ENCODE measurements at places on chromosomes 11 and 22. TPM values are rescaled to one million over a fixed set of nuclear protein-coding genes. Genes with fewer than 3 reads are reported as not detected.

- no peaks in the 10 kb centered on the region for H3K4me1 ChIP-seq
- no peak overlapping the region for H3K27ac ChIP-seq
- peaks cover 23% of the 10 kb centered on the region for H3K27me3 ChIP-seq
- no peak overlapping the region for H3K4me3 ChIP-seq
Measured at GRCh38 chr22:39917776-39918495, 17.1 kb downstream of the GRAP2 start.

DNA sequence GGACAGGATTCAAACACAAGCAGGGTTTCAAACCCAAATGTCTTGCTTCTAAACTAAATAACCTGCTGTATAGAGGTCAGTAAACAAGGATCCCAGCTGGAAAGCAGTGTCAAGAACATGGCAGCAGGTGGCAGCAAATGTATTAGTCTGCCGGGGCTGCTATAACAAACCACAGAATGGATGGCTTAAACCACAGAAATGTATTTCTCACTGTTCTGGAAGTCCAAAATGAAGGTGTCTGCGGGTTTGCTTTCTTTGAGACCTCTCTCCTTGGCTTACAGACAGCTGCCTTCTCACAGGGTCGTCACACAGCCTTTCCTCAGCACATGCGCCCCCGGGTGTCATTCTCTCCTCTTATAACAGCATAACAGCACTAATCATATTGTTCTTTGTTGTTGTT is 65.1 kb upstream of the LRRC55 start:
- H3K36me3 ChIP-seq: no peaks in the 10 kb centered on the region
- H3K27ac ChIP-seq: no peak overlapping the region
- no peak for DNase-seq
- H3K4me3 ChIP-seq: no peak overlapping the region
- H3K27me3 ChIP-seq: no peaks in the 10 kb centered on the region

GRCh38 chr11:113274713-113275582 is 39.4 kb upstream of the TTC12 start:
- H3K27me3 ChIP-seq: peaks cover 7% of the 10 kb centered on the region
- no peak for DNase-seq
- H3K27ac ChIP-seq: no peak overlapping the region
- peaks cover 4% of the 10 kb centered on the region for H3K4me1 ChIP-seq
- no peaks in the 10 kb centered on the region for H3K36me3 ChIP-seq

Gene TBX10
- not detected for total RNA-seq

Gene MUC2
- total RNA-seq: not detected

- peaks cover 1% of the 10 kb centered on the region for H3K36me3 ChIP-seq
- H3K27ac ChIP-seq: no peak overlapping the region
- DNase-seq: no peak
Measured at GRCh38 chr22:36756746-36757655, 18.9 kb downstream of the IFT27 start.

DNA sequence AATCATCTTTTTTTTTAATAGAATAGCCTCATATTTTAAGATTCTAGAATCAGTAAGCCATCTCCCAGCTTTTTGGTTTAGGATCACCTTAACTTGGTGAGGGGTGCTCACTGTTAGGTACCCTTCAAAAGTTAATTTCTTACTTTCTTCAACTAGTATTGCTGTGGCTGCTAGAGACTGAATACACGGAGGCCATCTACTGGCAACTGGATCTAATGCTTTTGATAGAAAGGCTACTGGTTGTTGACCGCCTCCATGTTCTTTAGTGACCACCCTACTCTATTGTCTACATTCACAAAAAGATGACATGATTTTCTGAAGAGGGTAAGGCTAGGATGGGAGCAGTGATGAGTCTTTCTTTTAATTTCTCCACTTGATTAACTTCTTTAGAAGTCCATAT is 16.7 kb upstream of the ALDH3B2 start:
- H3K27ac ChIP-seq: no peak overlapping the region
- peaks cover 3% of the 10 kb centered on the region for H3K27me3 ChIP-seq
- H3K4me1 ChIP-seq: peaks cover 1% of the 10 kb centered on the region
- DNase-seq: no peak
- no peaks in the 10 kb centered on the region for H3K36me3 ChIP-seq

GRCh38 chr11:69220561-69221051 is 64.9 kb downstream of the SMIM38 start:
- H3K27me3 ChIP-seq: peaks cover 4% of the 10 kb centered on the region
- DNase-seq: no peak
- peaks cover 5% of the 10 kb centered on the region for H3K4me1 ChIP-seq
- no peak overlapping the region for H3K4me3 ChIP-seq
- H3K36me3 ChIP-seq: no peaks in the 10 kb centered on the region

DNA sequence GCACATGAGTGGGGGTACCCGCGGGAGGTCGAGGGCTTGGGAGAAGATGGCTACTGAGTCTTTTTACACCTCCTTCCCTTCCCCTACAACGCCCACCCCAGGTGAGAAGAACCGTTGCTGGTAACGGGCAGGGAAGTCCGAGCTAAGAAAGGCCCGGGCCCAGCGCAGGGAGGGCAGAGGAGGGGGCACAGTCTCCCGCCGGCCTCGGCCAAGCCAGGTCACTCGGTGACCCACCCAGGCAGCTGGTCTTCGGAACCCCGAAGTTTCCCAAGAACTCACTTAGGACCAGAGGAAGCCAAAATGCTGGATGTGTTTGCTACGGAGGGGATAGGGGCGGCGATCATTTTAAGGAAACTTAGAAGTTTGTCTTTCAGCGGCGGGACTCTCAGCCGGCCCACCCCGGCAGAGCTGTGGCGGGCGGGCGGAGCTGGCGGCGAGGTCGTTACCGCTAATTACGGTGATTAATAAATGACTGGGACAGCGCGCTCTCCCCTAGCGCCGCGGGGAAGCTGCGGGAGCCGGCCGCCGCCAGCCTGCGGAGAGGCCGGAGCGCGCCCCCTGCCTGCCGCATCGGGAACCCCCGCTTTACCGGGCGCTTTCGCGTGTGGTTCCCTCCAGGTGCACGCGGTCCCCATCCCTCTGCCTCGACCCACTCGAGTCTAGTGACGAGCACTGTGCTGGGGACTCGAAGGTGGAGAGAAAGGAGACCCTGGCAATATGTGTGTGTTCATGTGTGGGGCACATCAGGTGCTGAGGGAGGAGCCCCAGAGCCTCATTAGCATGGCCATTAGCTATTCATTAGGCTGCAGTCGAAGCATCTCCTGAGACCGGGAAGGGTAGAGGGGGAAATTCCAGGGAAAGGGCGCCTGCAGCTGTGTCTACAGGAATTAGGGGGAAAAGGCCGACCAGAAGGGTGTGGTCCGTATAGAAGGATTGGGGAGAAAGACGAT is 945 bp downstream of the ROBO3 start:
- peak overlapping the region; percentile 43 for H3K4me3 ChIP-seq
- H3K36me3 ChIP-seq: no peaks in the 10 kb centered on the region
- peaks cover 8% of the 10 kb centered on the region for H3K4me1 ChIP-seq
- no peak overlapping the region for H3K27ac ChIP-seq
